ENCODE measurements at places on chromosomes 3 and 15.

GRCh38 chr15:27575521-27575920, 523.6 kb downstream of the OCA2 start:
- no peak for DNase-seq

DNA sequence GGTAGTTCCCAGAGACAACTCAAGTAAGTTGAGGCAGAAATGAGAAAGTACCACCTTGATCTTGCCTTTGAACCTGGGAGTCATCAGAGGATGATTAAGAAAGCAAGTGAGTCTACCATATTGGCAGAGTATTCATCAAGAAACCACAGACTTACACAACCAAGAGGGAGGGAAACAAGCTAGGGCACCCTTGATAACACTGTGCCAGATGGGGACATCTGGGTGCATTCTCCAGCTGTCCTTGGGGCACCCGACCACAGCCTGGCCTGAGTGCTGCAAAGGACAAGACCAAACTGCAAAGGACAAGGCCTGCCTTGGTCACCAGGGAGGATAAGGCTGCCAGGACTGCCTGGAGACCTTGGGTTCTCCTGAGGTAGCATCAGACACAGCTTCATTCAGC, 553.6 kb downstream of the EPHB1 start:
- DNase-seq: no peak

DNA sequence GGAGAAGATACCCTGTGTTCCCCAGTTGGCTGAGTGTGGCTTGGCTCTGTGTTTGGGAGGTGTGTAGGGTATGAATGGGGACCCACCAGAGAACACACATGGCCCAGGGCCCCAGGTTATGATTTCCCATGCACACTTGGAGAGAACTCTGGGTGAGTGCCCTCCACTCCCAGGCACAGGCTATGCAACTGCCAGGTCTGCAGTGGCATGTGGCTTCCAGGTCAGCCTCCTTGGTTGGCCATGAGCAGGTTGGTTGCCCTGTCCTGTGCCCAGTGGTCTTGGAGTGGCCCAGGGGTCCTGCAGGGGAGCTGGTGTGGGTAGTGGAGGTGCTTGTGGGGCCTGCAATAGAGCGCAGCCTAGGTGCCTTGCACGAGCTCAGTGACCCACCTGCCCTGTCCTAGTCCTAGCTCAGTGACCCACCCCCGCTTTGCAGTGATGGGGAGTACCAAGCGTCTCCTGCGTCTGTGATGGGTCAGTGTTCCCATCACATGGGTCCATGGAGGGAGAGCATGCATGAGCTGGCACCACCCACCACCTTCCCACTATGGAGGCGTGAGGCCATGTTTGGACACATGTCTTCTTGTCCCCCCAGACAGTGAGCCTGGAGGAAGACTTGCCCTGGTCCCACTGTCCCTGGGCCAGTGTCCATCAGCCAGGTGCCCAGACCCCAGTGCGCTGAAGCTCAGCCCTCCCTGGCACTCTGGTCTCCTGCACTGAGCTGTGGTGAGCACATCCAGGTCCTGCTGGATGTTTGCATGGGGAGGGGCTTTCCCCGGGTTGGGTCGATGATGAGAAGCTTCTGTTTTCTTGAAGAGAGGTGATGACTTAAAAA, 217.3 kb downstream of the SNRPN start:
- DNase-seq: peak; percentile 1

GRCh38 chr15:82768414-82769054, 37.3 kb downstream of the FSD2 start:
- DNase-seq: peak; percentile 19

- no peak for DNase-seq
These were observed 387.3 kb upstream of the RARB start for GRCh38 chr3:25040748-25041147.

DNA sequence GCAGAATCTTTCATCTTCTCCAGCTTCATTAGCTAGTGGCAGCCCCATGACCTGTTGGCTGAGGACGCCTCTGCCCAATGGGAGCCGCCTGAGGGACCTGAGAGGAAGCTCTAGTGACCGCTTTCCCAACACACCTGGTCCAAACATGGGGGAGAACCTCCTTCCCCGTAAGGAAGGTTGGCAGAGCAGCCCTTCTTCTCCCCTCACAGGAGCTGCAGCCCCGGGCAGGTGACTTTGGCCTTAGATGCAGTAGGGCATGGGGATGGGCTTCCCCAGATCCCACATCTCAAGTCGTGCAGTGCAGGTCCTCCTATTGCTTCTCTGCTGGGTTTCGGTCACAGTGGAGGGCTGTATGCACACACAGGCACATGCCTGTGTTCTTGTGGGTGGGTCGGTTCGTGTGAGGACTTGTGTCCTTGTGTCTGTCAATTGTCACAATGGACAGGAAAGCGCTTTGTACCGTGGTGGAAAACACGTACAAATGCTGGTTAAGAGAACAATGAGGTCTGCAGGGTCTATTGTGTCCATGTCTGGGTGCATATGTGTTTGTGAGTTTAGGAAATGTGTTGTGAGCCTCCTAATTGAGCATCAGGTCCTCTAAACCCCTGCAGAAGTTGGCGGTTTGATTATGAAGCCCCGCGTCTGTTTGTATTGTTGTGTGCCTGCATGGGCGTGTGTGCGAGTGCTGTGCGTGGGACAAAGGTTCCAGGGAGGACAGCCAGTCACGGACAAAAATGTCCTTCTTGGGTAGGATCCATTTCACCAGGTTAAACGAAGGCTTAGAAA, 1.4 kb downstream of the ISLR2 start:
- no peak for DNase-seq

DNA sequence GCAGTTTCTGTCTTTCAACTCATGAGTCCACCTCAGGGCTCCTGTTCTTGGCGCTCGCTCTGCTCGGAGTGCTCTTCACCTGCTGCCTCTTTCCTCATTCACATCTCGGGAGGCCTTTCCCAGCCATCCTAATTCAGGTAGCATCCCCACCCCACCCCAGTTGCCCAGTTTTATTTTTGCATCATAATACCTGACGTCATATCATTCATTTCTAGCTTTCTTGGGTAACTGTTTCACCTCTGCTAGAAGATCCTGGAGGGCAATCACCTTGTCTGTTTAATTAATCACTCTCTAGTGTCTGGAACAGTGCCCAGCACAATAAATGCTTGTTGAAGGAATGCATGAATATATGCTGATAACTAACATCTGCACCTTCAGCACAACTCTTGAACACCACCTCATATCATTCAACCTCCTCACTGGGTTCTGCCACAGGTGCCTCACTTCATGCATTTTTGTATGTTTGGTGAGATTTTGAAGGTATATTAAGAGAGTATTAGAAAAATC, 7.6 kb downstream of the NUSAP1 start:
- no peak for DNase-seq

DNA sequence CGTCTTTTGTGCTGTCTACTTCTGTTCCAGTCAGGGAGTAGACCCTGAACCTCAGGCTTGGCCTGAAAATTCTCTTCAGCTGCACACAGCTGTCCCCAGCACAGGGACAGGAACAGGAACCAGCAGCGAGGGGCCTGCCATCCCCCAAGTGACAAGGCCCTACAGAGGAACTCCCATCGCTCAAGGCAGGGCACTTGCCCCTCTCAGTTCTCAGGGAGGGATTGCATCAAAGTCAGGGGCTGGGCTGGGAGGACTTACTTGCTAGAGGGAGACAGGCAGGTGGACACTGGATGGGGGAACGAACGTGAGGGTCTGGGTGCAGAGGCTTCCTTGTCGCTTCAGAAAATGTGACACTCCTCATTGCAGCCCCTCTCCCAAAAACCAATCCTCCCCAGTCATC, 163.6 kb downstream of the CHSY1 start:
- DNase-seq: no peak

- DNase-seq: no peak
These were observed 43.4 kb downstream of the RPLP1 start for GRCh38 chr15:69496001-69496400.

DNA sequence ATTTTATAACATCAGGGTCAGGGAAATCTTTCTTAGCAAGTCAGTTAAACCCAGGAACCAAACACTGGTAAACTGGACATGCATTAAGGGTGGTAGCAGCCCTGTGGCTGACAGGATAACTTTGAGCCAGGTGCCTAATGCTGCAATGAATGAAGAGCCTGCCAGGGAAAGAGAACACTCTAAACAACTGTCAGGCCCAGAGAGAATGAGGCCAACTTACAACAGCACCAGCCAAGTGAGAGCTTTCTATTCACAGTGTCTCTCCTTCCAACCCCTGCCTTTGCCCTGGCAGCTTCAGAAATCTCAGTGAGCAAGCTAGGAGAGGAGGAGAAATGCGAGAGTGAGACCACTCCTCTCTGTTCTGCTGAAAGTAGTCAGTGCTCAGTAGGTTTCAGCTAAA, 50.4 kb upstream of the ATP2C1 start:
- DNase-seq: peak; percentile 5

- DNase-seq: no peak
These were observed 242.0 kb downstream of the SV2B start for GRCh38 chr15:91342097-91342496.
